ENCODE measurements at places on chromosomes 7 and 10.

- no peak for ATAC-seq
Measured at GRCh38 chr10:95840121-95840520, 67.7 kb upstream of the CC2D2B start.

- no peak for ATAC-seq
Measured at GRCh38 chr7:129136887-129137642, 7.4 kb upstream of the TSPAN33 start.

DNA sequence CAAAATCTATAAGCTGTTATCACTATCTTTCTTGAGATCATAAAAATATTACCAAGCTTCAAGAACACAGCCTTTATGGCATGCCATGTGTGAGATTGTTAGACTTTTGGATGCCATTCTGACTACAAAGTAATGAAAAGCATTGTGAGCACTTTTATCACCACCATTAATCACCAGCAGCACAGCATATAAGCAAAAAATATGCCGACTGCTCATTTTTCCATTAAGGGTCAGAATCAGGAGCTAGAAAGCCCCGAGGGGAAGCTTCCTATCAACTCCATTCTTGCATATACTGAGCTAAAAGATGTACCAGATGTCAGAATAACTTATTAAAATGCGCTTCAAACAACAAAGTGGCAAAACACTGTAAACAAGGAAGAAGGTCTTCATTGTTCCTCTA, 114.3 kb downstream of the LMBR1 start:
- peak; percentile 61 for ATAC-seq

- ATAC-seq, result no peak
Measured at GRCh38 chr10:60708666-60709065, 69.6 kb upstream of the CDK1 start.

GRCh38 chr10:18797286-18797685, 138.1 kb downstream of the ARL5B start:
- ATAC-seq, result no peak

DNA sequence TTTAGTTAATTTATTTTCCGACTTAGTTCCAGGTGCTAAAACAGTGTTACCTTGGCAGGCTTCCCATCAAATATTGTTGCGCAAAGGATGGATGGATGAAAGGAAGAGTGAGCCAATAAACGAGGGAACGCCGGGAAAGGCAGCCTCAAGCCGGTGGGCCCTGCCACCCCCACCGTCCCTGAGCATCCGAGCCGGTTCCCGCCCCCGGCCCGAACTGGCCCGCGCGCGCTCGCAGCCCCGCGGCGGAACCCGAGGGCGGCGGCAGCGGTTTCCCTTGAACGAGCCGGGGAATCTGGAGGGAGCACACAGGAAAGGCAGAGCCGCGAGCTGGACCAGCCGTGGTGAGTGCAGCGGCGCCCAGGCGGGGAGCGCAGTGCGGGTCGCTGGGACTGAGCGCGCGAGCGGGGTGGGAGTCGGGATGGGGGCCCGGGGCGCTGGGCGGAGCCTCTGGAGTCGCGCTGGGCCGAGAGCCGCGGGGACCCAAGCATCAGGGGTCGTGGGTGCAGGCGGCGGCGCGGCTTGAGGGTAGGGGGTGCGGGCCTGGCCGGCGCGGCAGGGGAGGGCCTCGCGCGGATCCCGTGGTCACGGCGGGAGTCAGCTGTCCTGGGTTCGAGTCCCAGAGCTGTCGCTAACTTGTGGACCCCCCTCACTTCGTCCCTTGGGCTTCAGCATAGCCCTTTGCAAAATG, at the start of gene AGK:
AGK (plus strand) TSS at position 317 of the 688 bp plus-strand sequence. CDS start 4,057 bp downstream, outside the sequence.
- ATAC-seq, result peak; percentile 99

DNA sequence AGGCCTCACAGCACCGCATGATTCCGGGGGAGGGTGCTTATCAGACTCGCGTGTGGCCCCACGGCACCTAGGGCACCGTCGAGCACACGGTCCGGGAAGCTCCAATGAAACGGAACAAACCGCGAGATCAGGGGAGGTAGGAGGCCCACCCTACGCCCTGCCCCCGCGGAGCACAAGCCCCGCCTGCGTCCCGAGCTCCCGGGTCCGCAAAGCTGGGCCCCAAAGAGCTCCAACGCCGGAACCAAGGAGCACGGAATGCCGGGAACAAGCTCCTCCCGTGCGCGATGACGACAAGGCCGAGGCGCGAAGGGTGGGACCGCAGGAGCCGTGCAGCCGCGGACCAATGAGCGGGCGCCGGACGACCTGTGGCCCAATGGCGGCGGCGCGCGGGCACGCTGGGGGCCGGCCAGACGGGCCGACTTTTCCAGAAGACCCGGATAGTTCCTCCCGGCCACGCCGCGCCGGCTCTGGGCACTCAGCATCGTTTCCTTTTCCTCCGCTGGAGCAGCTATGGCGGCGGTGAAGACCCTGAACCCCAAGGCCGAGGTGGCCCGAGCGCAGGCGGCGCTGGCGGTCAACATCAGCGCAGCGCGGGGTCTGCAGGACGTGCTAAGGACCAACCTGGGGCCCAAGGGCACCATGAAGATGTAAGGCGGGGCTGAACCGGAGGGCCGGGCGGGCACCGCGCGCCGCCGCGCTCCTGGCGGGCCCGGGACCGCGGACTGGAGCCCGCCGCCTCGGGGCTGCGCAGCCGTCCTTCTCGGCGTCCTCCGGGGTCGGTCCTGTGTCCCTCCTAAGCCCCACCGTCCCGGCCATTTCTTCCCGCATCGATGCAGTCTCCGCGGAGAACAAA, at the start of the genes CCT6A and PSPH:
CCT6A (plus strand) TSS at position 427 of the 853 bp plus-strand sequence; CDS start at position 511, 84 bp downstream.
PSPH (minus strand) TSS at position 106 of the 853 bp plus-strand sequence. CDS start 30,232 bp downstream, outside the sequence.
- peak; percentile 88 for ATAC-seq

- ATAC-seq, result no peak
Measured at GRCh38 chr7:55387062-55387965, 22.2 kb downstream of the LANCL2 start.

DNA sequence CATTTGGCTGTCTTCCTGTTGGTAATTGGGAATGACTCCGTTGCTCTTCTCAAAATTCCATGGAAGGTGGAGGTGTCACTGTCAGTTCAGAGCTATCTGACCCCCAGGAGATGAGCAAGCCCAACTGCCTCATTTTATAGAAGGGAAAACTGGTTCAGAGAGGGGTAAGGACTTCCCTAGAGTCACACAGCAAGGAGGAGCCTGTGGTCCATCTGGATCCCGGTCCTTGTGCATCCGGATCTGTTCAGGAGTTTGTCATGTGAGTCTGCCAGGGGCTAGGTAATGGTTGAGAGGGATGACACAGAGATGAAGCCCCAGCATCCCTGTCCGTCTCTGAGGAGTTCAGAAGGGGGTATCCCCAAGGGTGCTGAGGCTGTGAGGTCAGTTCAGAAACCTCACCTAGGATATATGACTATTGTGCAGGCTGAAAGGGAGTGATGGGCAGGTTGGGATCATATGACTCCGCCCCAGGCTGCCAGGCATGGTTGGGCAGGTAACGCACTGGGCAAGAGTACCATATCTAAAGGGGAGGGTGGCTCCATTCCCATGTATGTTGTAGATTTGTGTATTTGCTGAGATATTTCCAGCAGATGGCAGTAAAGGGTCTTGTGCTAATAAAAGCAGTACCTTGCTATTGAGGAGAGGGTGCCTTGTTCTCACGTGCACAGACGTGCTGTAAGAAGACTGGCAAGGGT, 16.0 kb upstream of the SLC29A3 start:
- peak; percentile 76 for ATAC-seq

- ATAC-seq, result no peak
Measured at GRCh38 chr10:3747984-3748383, 37.0 kb downstream of the KLF6 start.

DNA sequence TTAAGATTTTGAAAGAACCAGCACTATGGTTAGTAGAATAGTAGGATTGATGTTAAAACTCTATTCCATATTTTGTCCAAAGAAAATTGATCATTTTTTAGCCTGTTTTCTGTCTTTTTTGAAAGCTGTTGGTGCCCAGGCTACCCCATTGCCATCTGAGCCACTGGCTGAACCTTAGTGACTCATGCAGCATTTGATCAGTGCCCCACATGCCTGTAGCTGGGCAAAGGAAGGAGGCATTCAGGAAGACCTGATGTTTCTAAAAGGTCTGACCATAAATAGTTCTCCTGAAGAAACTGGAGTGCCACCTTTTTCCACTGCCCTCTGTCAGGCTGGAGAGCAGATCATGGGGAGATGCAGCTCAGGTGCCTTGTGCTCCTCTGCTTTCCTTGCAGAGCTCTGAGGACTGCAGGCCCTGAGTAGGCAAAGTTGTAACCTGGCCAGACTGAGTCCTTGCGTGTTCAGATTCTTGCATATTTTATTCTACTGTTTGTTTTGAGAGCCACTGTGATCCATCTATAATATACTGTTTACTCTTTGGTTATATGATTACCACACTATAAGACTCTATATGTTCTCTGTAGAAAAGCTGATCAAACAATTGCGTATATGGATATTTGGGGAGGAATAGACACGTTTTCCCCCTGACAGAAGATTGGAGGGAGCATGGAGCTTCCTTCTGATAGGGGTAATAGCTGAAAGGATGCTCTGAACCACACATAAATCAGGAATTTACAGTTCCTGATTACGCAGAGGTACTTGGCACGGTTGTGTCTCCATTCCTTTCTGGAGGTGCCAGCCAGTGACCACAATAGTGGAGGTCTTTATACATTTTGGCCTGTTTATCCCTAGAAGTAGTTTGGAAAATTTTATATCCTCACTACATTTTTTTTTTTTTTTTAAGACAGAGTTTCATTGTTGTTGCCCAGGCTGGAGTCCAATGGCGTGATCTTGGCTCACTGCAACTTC, 48.9 kb upstream of the GJD4 start:
- ATAC-seq, result peak; percentile 84

DNA sequence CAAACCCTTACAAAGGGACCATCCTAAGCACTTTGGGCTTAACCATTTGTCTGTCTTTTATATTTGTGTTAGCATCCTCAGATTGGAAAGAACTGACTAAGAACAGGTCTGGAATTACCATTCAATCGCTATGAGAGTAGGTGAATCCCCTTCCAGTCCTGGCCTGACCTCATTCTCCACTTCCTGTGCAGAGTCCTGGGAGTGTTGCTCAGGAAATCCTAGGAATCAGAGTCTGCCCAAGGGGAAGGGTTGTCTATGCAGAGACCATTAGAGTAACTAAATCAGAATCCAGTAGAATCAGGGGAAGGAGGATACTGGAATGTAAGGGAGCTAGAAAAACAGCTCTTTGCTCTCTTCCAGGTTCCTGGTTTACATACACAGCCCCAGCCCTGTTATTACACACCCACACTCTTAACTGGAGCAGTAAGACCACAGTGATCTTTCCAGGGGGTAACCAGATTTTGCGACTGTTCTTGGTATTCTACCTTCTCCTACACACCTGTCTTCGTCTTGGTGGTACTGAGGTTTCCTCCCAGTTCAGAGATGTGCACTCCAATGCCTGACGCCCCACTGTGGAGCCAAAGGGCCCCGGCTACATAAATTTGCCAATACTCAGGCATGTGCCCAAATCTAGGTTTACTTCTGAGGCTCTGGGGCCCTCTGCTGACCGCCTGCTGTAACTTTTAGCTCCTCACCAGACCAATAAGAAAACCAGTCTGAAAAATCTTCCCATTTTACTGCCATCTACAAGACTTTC, 103.7 kb downstream of the RNF216 start:
- ATAC-seq, result peak; percentile 92

DNA sequence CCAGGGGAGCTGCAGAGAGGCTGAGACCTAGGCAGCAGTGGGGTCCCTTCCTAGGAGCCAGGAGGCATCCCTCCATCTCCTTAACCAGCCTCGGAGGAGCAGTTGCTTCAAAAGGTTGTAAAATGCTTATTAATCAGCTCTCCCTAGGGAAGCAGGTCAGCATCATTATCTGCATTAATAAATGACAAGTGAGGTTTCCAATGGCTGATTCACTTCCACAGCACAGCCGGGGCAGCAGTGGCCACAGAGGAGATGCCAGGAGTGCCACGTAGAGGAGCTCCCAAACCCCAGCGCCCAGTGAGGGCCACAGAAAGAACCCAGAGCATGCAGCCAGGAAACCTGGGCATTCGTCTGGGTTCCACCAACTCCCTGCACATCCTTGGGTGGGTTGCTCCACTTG, 8.2 kb upstream of the NPFFR1 start:
- no peak for ATAC-seq

GRCh38 chr7:13540429-13540828, 449.0 kb downstream of the ETV1 start:
- no peak for ATAC-seq

All from SK-N-SH treated with all-trans-retinoic acid at 6 μM for 48 hours (cell line).